ENCODE measurements at places on chromosomes 7 and 10. TPM values are rescaled to one million over a fixed set of nuclear protein-coding genes. Genes with fewer than 3 reads are reported as not detected.

- DNase-seq, result no peak
Observed at GRCh38 chr7:91233212-91233611, 31.0 kb upstream of the FZD1 start.

- DNase-seq, result no peak
Observed at GRCh38 chr7:55101359-55101758, 82.5 kb downstream of the EGFR start.

GRCh38 chr10:116826803-116827202 lies 22.5 kb upstream of the ENO4 start:
- DNase-seq, result no peak

DNA sequence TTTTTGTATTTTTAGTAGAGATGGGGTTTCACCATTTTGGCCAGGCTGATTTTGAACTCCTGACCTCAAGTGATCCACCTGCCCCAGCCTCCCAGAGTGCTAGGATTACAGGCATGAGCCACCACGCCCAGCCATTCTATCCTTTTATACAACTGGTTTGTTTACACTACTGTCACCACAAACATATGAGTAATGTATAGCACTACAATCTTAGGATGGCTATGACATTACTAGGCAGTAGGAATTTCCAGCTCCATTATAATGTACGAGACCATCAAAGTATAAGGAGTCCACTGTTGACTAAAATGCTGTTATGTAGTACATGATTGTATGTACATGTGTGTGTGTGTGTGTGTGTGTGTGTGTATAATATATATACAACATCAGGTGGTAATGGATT lies 1126.1 kb upstream of the LRRN3 start:
- no peak for DNase-seq

GRCh38 chr7:94183289-94183749 lies 179.2 kb upstream of the BET1 start:
- no peak for DNase-seq

The PODXL gene
- 1.5 TPM for total RNA-seq

The NPSR1 gene
- total RNA-seq, result not detected

- DNase-seq, result no peak
Observed at GRCh38 chr7:156999958-157000726, 10.3 kb downstream of the MNX1 start.

GRCh38 chr7:77309714-77310220 lies 106.4 kb downstream of the GSAP start:
- DNase-seq, result no peak

DNA sequence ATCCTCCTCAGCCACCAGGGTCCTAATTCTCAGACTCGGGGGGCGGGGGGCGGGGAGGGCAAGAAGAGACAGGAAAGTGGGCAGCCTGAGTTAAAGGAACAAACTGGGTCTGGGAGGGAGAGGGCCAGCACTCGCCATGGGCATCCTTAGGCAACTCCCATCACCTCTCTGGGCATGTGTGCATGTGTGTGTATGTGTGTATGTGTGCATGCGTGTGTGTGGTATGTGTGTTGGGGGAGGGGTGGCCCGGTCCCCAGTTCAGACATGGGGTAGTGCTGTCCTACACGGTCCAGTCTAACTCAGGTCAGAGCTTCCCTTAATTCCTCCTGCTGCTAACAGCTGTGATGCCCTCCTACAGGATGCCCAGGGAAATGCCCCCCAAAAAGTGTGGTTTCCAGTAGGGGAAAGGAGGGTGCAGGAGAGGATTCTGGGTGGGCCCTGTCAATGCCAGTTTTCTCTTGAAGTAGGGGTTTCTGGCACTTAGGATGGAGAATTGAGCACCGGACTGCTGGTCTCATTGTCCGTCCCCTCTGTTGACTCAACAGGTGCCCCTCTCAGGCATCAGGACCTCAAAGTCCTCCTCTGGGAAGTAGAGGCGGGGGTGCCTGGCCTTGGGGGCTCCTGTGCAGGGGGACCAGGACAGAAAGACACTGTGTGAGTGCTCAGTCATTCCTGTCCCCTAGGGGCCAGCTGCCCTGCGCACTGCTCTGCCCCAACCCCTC lies 15.1 kb upstream of the ZMIZ1 start:
- DNase-seq, result no peak

- no peak for DNase-seq
Observed at GRCh38 chr7:19705663-19706062, 3.2 kb downstream of the POLR1F start.

GRCh38 chr7:47893238-47893637 lies 55.0 kb downstream of the PKD1L1 start:
- peak; percentile 74 for DNase-seq

Data from Karpas-422 (cell line).